ENCODE measurements at places on chromosomes 2 and 18. TPM values are rescaled to one million over a fixed set of nuclear protein-coding genes. Genes with fewer than 3 reads are reported as not detected.

The HOXD3 gene
- 1.8 TPM for total RNA-seq

The AQP12A gene
- not detected for total RNA-seq

The SLC5A7 gene
- total RNA-seq: not detected

The CENPA gene
- total RNA-seq: 42.0 TPM

The GCG gene
- total RNA-seq: not detected

The SERPINB11 gene
- total RNA-seq: not detected

The MAP3K2 gene
- 13.8 TPM for total RNA-seq

GRCh38 chr2:223989206-223989855 is 32.1 kb downstream of the MRPL44 start:
- DNase-seq: no peak

- DNase-seq: no peak
Observed at GRCh38 chr2:147810883-147811765, 33.7 kb upstream of the ACVR2A start.

DNA sequence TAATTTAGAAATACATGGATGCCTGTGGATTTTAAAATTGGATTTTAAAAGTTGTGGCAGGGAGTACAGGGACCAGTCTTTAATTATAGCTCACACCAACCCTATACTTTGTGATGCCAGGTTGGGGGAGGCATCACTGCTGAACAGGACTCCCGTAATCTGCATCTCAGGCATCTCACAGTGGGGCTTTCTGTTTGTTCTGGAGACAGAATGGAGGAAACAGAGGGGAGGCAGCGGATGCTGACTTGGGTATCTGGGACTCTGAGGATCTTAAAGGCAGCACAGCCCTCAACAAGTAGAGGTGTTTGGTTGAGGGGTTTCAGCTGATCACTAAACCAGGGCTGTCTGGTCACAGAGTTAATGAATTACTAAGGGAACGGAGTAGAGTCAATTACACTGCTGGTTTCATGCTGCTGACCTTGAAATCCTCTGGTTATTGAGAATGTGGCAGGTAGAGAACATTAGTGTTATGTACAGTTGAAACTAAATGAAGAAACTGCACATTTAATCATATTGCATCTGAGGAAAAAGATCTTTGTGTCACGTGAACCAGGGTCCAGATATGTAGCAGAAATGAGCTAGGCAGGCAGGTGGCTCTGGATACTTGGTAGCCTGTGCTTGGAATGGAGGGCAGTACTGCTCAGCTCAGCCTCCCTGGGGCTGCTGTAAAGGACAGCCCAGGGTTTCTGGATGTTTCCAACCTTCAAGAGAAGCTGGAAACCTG is 40.3 kb downstream of the FHOD3 start:
- DNase-seq: no peak

DNA sequence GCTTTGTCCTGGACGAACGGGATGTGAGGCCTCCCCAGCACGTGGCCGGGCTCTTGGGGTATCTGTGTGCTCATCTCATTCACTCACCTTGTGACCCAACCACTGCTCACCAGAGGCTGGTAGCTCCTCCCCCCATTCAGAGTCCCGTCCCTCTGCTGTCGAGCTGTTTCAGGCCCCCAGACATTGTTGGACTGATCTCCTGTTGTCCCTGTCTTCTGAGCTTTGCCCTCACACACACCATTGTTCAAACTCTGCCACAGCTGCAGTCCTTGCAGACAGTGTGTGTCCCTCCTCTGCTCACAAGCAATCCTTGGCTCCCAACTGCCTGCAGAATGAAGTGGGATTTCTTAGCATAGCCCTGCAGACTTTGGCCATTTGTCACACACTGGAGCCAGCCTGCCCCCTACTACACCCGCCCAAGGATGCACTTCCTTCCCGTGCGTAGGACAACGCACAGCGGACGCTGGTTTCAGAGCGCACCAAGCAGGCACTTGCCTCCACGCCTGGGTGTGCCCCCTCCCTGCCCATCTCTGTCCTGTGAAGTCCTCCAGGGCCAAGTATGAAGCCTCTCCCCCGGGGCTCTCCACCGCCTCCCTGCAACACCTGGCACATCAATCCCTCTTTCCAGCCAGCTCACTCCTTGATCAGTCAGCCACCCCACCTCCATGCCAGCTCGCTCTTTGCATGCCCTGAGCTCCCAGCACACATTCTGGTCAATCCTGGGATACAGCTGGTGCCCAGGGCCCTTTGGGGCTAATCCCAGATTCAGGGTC is 16.5 kb upstream of the PRLH start:
- DNase-seq: no peak

- no peak for DNase-seq
Observed at GRCh38 chr18:9730786-9731185, 22.7 kb downstream of the RAB31 start.

DNA sequence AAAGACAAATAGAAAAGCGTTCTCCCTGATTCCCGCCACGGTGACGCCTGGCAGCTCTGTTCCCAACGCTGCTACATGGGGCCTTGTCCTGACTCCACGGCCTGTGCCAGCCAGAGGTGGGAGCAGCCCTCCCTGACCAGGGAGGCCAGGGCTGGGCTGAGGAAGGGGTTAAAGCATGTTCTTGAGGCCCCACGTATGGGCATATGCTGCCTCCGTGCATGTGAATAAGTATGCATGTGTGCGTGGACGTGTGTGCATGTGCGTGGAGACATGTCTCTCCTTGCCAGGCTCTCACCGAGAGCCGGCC is 1.6 kb upstream of the SNED1 start:
- no peak for DNase-seq

DNA sequence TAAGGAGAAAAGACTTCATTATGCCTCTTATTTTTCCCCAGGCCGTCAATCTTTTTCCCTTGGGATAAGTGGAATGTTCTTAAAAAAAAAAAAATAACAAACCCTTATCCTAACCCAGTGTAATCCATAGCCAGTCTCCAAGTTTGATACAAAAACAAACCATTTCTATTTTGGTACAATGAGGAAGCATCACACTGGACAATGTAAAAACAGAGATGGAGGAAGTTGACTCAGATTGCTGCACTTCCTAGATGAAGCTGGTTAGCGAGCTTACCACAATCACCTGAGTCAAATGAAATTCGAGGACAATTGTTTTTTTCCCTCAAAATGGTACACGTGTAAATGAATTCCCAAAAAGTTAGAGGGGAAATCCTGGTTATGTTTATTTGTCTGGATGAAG is 259.7 kb downstream of the TCF4 start:
- no peak for DNase-seq

- no peak for DNase-seq
Observed at GRCh38 chr18:46754188-46754587, 2.7 kb downstream of the ST8SIA5 start.

GRCh38 chr2:189657867-189658266 is 3.4 kb upstream of the ASNSD1 start:
- no peak for DNase-seq

GRCh38 chr2:105607920-105608504 is 136.7 kb upstream of the NCK2 start:
- no peak for DNase-seq

DNA sequence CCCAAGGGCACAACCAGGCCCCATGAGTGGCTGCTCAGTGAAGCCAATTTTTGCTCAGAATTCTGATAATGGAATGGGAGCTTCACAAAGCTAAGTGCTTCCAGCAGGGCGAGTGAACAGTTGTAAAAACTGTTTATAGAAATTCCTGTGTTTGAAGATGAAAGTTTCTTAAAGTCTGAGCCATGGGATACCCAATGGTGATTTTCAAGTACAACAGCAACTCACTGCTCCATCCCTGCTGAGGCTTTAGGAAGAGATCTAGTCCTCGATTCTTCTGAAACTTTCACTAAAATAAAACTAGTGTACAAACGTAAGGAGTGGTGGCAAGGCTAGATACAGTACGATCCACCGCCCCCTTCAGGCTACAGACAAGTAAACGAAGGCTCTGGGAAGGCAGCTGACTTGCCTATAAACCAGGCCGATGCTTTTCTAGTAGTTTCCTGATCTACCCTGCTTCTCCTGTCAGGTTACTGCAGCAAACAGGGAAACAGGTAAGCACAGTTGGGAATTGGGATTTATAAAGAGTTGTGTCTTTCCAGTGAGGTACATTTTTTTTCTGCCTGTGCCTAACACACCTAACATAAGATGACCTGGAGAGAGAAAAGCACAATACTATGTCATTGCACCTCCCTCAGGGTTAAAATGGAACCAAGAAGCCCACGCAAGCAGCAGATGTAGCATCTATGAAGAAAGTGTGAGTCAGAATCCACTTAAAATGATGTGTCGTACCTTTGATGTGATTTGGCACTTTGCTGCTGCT is 108.7 kb downstream of the UXS1 start:
- no peak for DNase-seq

GRCh38 chr2:113132414-113133021 is 5.1 kb downstream of the IL1RN start:
- DNase-seq: no peak

DNA sequence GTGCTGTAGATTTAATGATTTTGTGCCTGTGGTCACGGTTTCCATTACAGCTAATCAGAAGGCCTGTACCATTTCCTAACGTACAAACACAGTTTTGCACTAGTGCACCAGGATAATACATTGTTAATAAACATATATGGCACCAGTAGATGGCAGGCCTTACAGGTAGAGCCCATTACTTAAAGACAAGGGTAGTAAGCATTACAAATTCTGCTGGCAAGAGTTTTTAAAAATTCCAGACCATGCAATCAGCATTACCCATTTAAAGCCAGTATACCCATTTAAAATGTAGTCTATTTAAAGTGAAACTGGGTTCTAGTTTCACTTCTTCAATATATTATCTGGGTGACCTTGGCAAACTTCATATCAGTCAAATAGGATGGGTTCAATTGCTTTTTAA is 224.2 kb downstream of the NUP35 start:
- DNase-seq: no peak

DNA sequence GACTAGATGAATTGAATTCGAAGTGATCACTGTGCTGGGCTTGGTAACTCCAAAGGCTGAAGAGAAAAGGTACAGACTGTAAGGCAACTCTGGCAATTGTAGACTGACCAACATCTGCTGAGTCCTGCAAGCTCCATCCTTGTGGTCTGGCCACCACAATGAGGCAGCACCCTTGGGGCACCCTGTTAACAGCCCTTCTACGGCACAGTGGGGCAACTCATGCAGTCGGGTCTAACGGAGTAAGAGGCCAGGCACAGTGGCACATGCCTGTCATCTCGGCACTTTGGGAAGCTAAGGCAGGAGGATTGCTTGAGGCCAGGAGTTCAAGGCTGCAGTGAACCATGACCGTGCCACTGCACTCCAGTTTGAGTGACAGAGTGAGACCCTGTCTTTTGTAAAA is 126.8 kb downstream of the ZAP70 start:
- DNase-seq: no peak

DNA sequence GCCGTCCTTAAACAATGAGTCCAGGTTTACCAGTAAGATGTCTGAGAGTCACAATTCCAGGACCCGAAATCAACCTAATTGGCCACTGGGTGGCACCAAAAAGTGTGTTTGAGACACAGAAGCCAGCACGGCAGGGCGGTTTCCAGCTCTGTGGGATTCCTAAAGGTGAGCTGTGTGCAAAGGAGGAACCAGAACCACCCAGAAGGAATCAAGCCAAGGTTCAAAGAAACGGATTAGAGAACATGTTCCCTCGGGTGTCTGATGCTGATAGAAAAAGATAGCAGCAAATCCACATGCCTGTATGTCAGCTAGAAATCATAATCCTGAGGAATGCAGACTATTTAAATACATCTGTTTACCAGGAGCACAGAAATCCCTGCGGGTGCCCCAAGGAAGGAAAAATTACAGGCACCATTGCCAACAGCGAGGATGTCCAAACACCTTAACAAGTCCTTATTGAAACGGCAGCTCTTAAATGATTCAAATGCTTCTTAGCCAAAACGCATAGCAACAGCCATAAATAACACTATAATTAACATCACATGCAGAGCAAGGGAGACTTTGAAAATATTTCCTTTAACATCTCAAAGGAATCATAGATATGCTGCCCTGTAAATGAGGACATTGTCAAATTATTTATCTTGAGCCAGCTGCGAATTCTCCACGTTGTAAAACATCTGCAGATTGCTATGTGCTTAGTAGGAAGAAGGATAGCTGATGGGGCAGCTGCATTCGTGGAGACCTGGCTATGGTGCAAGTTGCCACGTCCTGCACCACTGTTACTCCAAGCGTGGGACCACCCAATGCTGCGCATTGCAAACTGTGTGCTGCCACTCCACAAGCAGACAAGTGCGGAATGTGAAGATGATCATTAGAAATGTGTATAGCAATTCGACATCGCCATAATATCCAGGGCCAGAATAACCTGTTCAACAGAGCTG is 318.7 kb upstream of the NCKAP5 start:
- DNase-seq: peak; percentile 97

GRCh38 chr2:10495988-10496313 is 47.8 kb upstream of the ODC1 start:
- no peak for DNase-seq

GRCh38 chr2:135662088-135662487 is 79.6 kb upstream of the UBXN4 start:
- no peak for DNase-seq

DNA sequence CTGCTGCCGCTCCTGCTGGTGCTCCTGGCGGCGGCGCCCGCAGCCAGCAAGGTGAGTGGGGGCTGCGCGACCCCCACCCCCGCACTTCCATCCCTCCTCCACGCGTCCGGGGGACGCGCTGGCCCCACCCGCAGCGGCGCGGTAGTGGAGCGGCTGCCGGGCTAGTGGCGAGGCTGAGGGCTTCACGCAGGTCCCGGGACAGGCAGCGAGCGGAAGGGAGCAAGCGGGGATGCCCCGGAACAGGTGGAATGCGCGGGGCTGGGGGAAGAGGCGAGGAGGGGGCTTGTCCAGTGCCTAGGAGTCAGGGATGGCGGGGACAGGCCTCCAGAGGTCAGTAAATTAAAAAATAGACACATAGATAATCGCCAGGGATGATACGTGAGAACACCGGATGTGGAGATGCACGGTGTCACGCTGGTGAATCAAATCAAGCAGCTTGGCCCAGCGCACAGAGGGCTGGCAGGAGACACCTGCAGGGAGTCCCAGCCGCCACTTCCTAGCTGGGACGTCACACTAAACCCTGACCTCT is 403 bp downstream of the COL4A3 start:
- no peak for DNase-seq

GRCh38 chr18:56632070-56633022 is 6.0 kb downstream of the TXNL1 start:
- DNase-seq: no peak

DNA sequence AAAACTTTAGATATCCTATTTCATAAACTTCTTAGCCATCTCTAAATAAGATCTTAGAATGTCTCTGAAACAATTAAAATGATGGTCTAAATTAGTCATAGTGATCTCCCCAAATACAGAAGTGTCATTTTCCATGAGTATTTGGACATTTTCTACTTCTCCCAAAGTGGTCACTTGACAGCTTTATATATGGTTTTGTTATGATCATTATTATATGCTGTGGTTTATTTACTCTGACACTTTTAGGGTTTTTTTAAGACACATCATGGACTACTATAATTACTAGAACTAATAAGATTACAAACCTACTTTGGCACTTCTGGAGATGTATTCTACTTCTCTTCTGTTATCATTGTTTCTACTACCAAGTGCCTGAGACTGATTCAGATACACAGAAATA is 47.1 kb downstream of the SLC25A12 start:
- no peak for DNase-seq

All from G401 (cell line).